ENCODE measurements at places on chromosomes 6 and 20.
A peak's percentile ranks its signal among the peaks of the same experiment; 100 is the strongest.

- no peak for DNase-seq
These were observed 222.9 kb downstream of the UBE3D start for GRCh38 chr6:82842721-82843120.

GRCh38 chr20:16069389-16070010, 503.7 kb downstream of the KIF16B start:
- no peak for DNase-seq

DNA sequence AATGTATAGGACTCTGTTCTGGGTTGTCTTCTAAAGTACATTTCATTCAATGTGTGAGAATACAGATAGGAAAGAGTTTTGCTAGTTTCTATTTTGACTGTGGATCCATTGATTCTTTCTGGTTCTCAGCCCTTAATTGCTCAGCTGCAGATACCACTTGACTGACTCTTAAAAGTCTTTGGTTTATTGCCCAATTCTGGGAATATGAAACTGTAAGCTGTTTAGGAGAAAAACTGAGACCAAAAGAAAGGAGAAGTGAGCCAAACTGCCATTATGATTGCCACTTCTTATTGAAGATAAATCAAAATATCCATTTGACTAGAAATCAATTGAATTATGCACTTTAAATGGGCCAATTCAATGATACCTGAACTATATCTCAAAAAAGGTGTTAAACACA, 211.4 kb downstream of the ESR1 start:
- no peak for DNase-seq

DNA sequence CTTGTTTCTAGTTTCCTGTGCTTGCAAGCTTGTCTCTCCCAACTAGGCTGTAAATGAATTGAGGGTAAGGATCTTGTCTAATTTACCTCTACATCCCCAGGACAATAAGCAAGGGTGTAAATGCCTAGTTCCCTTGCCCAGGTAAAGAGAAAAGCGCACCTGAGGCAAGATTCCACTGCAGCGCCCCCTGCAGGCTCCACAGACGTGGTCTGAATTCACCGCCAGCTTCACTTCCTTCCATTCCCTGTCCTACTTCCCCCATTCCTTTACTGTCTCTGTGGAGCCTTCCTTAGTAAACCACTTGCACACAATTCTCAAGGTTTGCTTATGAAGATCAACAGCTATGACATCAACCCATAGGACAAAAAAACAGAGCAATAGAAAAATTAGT, 42.3 kb downstream of the ANKEF1 start:
- DNase-seq, result no peak

DNA sequence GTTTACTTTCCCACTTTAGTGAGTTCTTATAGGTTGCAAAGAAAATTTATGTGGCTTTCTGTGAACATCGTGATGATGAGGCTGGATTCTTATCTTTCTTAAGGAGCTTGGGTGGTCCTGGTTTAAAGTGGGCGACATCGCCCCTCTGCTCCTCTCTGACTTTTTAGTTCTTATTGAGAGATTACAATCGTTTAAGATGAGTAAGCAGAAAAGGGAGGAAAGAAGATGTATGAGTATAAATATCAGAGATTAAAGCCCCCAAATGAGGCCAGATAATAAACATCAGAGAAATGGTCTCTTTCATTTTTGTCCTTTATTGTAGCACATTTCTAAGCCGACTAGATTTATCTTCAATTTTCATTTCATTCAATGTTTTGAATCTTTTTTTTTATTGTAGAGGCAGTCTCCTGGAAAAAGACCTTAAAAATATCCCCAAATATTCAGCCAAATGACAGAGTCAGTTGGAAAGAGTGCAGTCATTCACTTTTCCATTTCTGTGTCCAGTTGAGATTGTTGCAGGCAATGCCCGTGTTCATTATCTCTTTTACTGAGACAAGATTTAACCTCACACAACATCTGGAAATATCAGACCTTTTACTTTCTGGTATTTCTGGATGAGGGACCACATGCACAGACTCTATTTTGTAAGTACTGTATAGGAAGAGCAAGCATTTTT, 62.0 kb upstream of the PDE7B start:
- no peak for DNase-seq

DNA sequence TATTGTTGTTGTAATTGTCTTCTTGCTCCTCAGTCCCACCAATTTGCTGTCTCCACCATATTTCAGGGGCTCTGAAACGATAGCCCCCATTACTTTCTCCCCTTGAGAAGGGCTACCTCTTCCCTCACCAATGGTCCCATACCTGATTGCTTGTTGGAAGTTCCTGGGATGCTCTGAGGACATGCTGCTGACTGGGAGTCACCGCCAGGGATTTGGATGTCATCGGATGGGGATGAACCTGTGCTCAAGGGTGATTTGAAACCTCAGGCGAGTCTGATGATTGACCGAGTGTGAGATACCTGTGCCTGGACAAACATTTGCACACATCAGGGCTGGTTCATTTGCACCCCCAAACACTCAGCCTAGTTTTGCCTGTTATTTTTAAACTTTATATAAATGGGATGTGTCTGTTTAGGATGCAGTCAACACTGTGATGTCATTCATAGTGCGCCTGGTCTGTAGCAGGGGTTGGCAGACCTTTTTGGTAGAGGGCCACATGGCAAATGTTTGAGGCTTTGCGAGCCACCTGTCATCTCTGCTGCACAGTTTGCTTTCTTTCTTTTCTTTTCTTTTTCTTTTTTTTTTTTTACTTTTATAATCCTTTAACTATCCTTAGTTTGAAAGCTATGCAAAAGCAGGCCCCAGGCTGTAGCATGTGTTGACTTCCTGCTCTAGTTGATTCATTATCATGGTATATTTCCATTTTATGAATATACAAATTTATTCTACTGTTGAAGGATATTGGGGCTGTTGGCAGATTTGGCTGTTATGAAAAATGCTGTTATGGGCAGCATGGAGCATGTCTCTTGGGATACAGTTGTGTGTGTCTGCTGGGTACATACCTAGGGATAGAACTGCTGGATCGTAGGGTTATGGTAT, 118.5 kb upstream of the PHACTR3 start:
- no peak for DNase-seq

- DNase-seq, result no peak
These were observed 53.0 kb downstream of the MYH7B start for GRCh38 chr20:35008411-35009342.

DNA sequence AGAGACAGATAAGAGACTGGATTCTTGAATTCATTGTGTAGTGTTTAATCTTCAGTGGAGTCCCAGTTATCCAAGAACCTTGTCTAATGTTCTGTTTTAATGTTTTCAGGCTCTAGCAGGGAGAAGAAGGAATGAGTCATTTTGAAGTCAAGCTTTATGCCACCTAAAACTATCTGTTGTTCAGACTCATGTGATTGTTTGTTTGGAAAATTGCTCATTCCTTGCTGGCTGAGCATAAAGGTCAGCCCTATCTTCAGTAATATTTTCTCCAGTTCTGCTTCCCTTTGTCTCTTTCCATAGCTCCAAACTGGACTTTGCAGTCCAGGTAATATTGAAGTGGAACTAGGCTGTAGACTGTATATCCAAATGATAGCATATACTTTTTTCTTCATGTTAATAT, 34.2 kb downstream of the CLVS2 start:
- no peak for DNase-seq

- DNase-seq, result no peak
These were observed 760.3 kb upstream of the NRSN1 start for GRCh38 chr6:23365732-23366131.

GRCh38 chr6:130020907-130021629, 2.7 kb downstream of the L3MBTL3 start:
- peak; percentile 53 for DNase-seq

- DNase-seq, result peak; percentile 29
These were observed 61.3 kb downstream of the TRERF1 start for GRCh38 chr6:42390228-42390934.

GRCh38 chr6:132858750-132859149, 44.4 kb downstream of the RPS12 start:
- no peak for DNase-seq

All from DMS153 (cell line).